Stimulated activated CD4-positive, alpha-beta T cell treated with anti-CD3 and anti-CD28 coated beads, Interleukin-12 subunit alpha, Interleukin-12 subunit beta, amount 100 ng/mL, for 24 hours (primary cell): ENCODE measurements at places on chromosomes 16 and 17.

- DNase-seq, result no peak
These were observed 99.9 kb downstream of the RPTOR start for GRCh38 chr17:80644536-80644935.

- peak; percentile 91 for DNase-seq
These were observed at the start of gene GPS2 for GRCh38 chr17:7314719-7315569. TSS of gene GPS2 (minus strand) at chr17:7315360. CDS start at chr17:7315052, 308 bp downstream.

DNA sequence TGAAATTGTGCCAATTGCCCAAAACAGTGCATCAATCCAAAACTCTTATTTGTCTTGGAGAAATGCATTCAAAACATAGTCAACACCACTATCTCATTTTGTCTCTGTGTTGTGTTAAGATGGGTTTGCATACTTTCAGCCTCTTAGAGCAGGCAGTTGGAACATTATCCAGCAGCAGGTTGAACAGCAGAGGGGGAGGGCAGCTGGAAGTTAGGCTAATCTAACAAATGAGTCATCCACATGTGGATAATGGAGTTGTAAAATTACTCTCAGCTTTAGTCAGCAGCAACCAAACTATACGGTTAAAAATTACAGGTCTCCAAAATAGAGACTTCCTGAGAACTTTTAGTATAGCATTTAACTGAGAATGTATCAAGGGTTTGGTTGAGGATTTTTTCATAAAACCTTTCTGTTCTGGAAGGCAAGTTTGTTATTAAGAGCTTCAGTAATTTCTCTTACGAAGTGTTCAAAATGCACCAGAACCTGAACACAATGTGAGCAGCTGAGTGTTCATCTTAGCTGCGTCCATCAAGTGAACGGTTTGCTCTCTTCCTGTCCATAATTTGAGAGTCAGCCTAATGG, 46.3 kb downstream of the PRKCA start:
- peak; percentile 24 for DNase-seq

DNA sequence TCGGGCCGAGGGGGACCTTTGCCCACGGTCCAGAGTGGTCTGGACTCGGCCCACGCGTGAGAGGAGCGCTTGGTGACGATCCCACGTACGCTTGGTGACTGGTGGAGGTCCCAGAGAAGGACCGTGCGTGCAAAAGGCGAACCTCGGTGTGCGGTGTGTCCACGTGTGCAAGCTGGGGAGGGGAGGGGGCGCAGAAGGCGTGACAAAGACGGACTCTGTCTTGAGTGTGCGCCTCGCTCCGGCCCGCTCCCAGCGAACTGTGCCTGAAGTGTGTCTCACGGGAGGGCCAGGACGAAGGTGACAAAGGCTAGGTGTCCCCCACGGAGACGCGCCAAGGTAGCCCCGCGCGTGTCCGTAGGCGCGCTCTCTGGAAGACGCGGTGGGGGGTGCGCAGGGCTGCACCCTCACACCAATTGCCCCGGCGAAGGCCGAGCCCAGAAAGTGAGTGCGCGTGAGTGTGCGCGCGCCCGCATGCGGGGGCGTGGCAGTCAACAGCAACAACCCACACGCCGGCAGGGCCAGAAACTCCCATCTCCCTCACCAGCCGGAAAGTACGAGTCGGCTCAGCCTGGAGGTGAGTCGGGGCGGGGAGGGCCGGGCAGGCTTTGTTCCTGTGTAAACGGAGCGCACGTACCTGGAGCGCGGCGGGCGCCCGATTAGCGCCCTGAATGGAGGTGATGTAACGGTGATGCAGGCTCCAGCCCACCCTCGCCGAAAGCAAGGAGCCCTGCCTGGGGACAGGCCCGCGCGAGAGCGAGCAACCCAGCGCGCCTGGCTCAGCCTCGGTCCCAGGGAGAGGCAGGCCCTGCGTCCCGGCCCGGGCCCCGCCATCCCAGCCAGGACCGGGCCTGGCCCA, at the start of gene GPRC5C:
Gene GPRC5C, plus strand, starts transcription at position 521 of the 856 bp plus-strand sequence. CDS start 7,689 bp downstream, outside the sequence.
- DNase-seq, result peak; percentile 61

GRCh38 chr17:76235883-76236282, 4.4 kb downstream of the RNF157 start:
- DNase-seq, result no peak

GRCh38 chr17:67506966-67507365, 129.9 kb downstream of the PITPNC1 start:
- DNase-seq, result no peak

- no peak for DNase-seq
These were observed 196.6 kb downstream of the UTP18 start for GRCh38 chr17:51456942-51457341.

DNA sequence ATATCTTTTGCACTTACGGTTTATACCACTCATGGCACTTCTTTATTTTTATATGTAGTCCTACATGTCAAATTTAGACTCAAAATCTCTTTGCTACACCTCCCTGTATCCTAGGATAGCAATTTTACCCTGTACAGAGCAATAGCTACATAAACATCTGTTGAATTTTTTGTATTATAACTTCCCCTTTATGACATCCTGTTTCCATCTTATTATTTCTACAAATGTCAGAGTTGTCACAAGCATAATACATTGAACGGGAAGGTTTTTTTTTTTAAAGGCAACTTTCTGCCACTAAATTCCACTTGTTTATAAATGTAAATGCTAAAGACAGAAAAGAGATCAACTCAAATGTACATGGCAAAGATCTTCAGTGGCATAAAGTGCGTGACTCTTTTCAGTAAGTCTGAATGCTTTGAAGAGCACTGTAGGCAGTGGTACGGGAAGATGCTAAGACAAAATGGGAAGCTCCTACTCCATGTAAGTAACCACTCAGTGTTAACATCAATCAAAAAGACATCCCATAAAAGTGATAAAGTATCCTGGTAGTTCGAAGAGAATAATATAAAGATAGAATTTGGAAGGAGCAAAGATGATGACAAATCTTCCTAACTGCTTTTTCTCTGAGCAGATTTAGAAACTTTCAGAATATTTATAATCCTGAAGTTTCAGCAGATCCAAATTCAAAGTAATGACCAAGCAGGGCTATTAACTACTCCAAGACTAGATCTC, 26.8 kb downstream of the GNA13 start:
- DNase-seq, result no peak

DNA sequence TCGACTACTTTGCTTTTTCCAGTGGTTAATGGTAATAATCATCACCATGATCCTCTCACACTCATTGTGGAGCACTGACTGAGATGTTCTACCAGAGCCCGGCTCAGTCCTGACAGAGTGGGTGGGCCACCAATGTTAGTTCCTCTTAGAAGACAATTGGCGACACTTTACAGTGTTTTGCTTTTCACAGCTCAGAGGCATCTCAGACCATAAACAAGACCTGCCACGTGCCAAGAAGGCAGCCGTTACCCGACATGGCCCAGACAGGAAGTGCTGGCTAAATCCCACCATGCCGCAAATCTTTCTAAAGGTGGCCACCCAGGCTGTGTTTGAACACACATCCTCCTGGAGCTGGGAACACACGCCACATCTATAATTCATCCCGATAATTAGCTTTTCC, 103.7 kb downstream of the XYLT1 start:
- no peak for DNase-seq

DNA sequence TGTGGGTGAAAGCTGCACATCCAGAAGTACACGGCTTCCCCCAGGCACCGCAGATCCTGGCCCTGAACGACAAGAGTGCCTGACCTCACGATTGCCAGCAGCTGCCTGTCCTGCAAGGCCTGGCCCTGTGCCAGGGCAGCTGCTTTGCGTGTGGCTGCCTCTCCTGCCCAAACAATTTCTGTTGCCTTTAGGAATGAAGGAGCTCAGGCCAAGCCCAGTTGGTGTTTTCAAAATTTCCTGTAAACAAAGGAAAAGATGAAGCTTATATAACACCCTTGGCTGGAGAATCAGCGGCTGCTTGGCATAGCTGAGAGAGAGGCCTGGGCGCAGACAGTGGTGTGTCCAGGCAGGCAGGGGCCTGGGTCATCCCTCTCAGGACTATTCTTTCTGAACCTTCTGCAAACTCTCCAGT, 11.7 kb upstream of the SLC47A2 start:
- DNase-seq, result no peak

DNA sequence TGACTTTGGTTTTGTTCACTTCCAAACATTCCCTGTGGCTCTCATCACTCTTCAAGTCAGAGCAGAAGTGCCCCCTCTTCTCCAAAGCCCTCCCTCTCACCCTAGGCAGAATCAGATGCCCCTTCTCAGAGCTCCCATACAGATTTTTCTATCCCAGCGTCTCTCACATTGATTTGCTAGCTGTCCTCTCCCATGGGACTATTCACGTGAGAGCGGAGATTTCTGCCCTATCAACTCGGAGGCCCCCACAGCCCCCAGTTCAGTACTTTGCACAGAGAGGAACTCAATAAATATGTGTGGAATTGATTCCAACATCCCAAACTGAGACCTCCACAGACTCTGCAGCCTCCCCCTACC, 182.6 kb downstream of the C16orf78 start:
- no peak for DNase-seq

DNA sequence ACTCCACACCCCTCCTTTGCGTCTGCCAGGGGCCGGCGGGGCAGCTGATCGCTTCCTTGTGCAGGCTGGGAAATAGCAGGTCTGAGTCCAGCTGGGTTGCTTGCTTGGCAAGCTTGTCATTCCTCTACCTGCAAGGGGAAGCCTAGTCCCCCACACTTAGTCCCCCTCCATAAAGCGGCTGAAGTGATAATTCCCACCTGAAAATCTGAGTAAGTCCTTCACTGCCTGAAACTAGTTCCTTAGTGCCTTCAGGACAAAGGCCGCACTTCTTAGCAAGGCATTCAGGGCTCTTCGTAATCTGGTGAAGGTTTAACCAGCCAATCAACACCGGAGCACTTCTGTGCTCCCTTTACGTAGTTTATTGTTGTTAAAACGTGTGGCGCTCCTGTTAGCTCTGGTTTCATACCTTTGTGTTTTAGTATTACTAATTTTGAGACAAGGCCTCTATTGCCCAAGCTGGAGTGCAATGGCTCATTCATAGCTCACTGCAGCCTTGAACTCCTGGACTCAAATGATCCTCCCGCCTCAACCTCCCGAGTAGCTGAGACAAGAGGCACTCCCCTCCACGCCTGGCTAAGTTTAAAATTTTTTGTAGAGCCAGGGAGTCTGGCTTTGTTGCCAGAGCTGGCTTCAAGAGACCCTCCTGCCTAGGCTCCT, 817 bp downstream of the PSKH1 start:
- DNase-seq, result no peak

- no peak for DNase-seq
These were observed 65.2 kb upstream of the SIAH1 start for GRCh38 chr16:48450367-48450766.

- DNase-seq, result peak; percentile 49
These were observed 11.5 kb downstream of the FLII start for GRCh38 chr17:18246880-18247612.

DNA sequence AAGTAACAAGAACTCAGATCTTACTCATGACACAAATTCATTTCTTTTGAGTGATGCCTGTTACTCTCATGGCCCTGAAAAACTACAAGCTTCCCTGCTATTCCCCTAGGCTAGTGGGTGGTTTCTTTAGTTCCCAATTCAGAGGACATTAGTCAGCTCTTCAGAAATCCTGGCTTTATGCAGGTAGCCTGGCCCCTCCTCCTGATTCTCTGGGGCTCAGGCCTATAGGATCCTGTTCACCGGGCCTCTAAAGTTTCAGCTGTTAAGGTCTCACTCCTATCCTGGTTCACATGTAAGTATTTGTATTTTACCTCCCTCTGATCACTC, 87.3 kb upstream of the IRX5 start:
- no peak for DNase-seq

GRCh38 chr17:78377858-78378224, 608 bp upstream of the PGS1 start:
- no peak for DNase-seq

DNA sequence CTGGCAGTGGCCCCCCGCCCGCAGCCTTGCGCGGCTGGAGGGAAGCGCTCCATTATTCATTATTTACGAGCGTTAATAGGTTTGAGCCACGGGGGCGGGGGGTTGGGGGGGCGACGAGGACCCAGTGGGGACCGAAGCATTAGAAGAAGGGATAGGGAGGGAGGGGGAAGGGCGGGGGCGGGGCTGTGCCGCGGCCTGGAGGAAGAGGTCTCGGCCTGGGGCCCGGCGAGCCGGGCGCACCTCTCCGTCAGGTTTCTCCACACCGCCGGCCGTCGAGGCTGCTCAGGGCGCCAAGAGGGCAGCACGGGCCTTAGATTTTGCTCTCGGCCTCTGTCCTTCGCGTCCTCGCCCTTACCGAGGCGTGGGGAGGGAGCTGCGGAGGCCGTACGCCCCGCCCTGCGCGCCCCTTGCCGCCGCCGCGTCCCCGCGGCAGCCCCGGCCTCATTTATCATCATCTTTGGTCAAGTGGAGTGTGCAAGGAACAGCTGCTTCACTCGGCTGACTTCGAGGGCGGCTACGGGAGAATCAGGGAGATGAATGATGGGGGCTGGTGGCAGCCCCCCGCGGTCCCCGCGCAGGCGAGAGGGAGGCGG, 54.2 kb downstream of the SREBF1 start:
- DNase-seq, result no peak

- no peak for DNase-seq
These were observed 13.0 kb downstream of the PAM16 start for GRCh38 chr16:4338125-4338582.

DNA sequence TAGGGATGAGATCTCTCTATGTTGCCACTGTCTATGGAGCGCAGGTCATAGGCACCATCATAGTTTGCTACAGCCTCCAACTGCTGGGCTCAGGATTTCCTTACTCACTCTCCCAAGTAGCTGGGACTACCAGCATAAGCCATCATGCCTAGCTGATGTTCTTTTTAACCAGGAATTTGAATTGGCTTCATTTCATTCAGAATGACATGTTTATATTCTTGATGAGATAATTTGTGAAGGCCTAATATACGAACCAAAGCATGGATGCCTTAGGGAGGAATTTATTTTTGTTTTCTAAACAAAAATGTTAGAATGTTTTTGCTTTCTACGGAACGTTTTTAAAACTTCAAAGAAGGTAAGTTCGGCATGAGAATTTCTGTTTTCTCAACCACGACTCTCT, 71.6 kb downstream of the HS3ST3B1 start:
- no peak for DNase-seq

DNA sequence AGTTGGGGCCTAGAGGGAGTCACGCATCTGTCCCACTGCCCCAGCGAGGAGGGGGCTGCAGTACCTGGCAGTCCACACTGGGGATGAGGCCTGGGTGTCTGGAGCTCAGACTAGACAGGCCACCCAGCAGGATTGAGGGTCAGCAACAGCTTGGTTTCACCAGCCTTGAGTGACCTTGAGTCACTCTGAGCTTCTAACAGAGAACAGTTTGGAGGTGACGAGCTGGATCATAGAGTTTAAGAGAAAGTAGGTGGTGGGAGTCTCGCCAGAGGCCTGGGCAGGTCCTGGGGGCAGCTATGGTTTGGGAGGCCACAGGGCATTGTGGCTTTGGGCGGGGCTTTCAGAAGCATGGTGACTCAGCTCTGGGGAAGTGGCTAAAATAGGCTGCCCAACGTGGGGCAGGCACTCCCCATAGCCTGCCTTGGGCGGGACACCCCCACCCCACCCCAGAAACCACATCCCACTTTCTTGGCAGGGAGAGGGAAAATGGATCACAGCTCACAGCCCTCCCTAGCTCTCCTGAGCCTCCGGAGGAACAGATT, 20.5 kb downstream of the CDC42EP4 start:
- no peak for DNase-seq

- peak; percentile 36 for DNase-seq
These were observed 65.8 kb upstream of the SMIM36 start for GRCh38 chr17:55576996-55577586.
